Activated CD8-positive, alpha-beta memory T cell treated with anti-CD3 and anti-CD28 coated beads for 1 hour (primary cell): ENCODE measurements at places on chromosomes 6 and 20.

DNA sequence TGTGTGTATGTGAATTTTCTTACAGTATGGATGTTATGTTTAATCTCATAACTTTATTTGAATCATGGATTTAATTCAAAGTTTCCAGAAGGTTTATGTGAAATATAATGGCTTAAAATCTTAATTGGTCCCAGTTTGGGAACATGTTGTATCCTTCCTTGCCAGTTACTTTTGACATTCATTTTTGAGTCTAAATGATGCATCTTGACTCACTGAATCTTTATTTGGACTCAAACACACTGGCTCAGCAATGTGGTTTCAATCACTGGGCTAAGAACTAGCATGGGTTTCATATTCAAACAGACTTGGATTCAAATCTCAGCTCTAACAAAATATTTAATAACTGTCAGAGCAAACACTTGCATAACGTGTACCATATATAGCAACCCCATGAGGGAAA is 25.9 kb upstream of the TFAP2B start:
- no peak for DNase-seq

DNA sequence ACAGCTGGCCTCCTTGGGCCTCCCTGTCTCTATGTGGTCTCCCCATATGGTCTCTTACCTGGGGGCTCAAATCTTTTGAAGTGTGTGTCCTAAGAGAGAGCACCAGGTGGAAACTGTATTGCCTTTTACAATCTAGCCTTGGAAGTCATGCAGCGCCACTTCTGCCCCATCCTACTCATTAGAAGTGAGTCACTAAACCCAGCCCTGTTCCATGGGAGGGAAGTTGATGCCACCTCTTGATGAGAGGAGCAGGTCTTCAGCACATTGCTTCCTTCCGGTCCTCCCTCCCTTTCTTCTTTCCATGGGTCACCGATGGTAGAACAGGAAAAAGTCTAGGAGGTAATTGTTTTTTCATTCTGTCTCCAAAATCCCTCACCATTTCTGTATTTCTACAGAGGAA is 156.3 kb downstream of the FOXA2 start:
- no peak for DNase-seq

GRCh38 chr6:15735567-15736265 is 72.9 kb upstream of the DTNBP1 start:
- DNase-seq: no peak

- no peak for DNase-seq
Measured at GRCh38 chr6:145373826-145374225, 361.5 kb downstream of the EPM2A start.

DNA sequence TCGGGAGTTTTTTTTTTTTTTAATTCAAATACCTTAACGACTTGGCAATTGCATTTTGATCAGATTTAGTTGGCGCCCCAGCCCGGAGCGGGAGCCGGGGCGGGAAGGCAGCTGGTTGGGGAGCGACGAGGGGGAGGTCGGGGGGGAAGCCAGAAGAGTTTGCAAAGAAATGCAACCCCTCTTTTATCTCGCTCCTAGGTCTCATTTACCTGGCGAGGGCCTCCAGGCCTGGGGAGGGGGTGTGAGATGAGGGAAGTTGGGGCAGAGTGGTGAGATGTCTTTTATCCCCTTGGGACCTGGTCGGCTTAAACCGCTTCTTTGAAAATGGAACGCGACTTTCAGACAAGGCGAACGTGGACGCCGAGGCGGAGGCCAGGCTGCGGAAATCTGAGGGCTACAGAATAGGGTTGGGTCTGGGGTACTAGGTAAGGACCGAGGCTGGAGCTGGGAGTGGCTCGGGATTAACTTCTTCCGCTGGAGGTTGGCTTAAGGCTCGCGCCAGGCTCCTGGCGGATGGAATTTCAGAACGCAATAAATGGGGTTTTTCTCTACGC is 40.3 kb downstream of the NCR2 start:
- no peak for DNase-seq

DNA sequence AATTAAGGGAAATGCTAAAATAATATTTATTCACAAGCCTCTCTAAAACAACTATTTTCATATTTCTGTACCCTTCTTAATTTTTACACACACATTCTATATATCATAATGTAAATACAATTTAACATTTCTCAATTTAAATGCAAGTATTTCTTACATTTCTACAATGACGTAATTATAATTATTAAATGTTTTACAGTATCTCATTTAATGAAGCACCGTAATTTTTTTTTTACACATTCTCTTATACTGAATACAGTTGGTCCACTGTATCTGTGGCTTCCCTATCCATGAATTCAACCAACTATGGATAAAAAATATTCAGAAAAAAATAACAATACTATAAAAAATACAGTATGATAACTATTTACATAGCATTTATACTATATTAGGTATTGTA is 85.7 kb downstream of the AHI1 start:
- no peak for DNase-seq

- no peak for DNase-seq
Measured at GRCh38 chr6:89910902-89911240, 16.6 kb downstream of the GJA10 start.

- DNase-seq: no peak
Measured at GRCh38 chr20:23083553-23084220, 2.4 kb downstream of the CD93 start.

DNA sequence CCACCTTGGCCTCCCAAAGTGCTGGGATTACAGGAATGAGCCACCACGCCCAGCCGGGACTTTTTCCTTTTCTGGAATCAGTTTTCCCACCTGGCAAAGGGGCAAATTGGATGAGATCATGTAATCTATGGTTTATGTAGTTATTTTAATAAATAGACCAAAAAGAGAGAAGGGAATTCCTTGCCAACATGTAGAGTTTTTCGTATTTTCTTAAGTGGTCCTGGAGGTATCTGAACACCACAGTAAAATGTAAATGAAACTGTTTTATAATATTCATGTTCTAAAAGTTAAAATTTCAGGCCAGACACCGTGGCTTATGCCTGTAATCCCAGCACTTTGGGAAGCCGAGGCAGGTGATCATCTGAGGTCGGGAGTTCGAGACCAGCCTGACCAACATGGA is 185.1 kb upstream of the ZNF217 start:
- DNase-seq: no peak

DNA sequence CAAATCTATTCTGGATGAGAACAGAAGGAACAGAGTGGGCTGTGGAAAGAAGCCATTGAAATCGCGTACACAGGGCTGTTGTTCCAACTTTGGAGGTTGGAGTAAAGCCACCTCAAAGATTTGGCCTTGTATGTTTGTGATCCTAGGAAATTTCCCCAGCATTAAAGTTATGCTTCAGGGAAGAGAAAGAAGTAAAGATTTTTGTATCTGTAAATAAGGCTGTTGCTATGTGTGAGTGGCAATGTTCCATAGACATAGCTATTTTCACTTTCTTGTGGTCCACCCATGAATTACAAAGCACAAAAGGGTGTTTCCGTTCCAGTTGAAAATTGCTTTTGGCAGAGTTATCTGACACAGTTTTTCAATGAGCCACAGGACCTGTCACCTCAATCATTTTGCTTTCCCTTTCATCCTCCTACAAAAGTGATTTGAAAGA is 321.3 kb downstream of the TFAP2B start:
- no peak for DNase-seq

DNA sequence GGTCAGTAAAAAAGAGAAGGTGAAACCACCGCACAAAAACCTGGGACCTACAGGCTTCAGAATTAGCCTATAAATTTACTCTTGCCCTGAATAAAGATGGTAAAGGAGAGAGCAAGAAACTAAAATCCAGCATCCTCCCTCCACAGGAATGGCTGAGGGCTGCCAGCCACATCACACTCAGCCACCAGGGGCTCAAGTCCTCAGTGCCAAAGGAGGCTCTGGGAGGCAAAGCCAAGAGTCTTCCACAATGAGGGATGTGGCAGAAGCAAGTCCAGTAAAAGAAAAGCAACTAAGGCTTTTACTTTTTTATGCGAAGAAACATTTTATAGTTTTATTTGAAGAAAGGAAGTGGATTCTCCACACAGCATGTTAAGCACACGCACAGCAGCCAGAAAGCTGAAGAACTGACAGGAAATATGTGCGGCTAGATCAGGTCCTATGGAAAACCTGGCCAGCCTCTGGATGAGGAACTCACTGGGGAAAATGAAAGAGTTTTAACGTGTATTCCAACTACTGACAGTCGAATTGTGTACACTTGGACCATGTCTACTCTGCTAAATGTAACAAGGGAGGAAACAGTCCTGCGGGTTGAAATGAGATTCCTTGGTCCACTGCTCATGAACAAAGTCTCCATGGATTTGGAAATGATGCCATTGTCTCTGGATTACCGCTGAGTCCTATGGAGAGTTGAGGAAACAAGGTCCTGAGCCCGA is 219.4 kb upstream of the SSTR4 start:
- no peak for DNase-seq

- DNase-seq: no peak
Measured at GRCh38 chr6:49698478-49698877, 14.9 kb downstream of the CRISP2 start.

GRCh38 chr6:148351309-148351708 is 8.7 kb downstream of the SASH1 start:
- DNase-seq: no peak
